HuH-7 (cell line): ENCODE measurements at places on chromosomes 6 and 20.

DNA sequence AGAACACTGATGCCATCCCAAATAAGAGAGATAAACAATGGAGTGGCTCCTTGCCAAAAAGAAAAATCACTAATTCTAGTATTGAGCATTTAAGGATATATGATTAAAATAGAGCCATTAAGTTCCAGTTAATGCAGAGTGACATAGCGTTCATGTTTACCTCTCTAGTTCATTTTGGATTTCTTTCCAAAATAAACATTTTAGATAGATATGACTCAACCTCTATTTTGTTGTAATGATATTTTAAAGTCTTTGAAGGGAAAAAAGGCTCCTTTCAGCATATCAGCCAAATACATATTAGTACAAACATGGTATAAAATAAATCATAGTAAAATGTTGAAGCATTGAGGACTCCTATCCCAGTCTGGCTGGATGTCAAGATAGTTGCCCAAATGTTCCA is 33.4 kb downstream of the RWDD2A start:
- DNase-seq, result no peak

- peak; percentile 26 for DNase-seq
Observed at GRCh38 chr6:138307816-138308730, 69.6 kb upstream of the SMIM28 start.

- DNase-seq, result no peak
Observed at GRCh38 chr6:143093290-143093689, 32.6 kb downstream of the AIG1 start.

DNA sequence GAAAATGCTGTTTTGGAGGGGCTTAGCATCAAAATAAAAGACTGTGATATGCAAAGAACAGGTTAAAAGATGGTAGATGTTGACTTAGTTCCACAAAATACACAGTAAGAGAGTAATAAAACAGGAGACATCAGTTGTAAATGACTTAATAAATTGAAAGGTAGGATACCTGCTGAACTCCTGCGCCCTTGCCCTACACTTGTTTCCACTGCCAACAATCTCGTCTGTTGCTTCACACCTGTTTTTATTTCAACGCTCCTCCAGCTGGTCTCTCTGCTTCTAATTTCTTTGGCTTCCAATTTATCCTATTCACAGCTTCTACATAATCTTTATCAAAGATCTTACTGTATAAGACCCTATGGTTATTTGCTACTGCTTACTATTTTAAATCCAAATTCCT is 115.9 kb upstream of the BEND3 start:
- DNase-seq, result no peak

- DNase-seq, result no peak
Observed at GRCh38 chr6:78947529-78947928, 80.2 kb downstream of the IRAK1BP1 start.

GRCh38 chr6:31087494-31088089 is 24.8 kb downstream of the C6orf15 start:
- DNase-seq, result peak; percentile 65

GRCh38 chr6:67497749-67498148 is 1137.3 kb upstream of the ADGRB3 start:
- DNase-seq, result no peak

DNA sequence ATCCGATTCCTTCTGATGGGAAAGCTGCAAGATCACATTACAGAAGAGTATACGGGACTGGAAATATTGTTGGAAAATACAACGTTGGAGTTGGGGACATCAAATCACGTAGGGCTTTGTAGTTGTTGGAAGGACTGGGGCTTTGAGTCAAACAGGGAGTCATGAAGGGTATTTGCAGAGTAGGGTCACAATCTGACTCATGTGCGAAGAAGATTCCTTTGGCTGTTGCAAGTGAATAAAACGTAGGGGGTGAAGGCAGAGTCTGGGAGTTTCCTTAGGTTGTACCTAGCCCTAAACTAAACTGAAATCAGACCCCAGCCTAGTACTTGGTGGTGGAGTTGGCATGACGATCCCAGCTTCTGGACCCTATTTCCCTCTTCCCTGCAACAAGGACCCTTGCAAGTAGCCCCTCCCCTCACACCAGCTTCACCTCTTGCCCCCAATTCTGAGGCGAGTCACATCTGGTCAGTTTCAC is 32.3 kb downstream of the SNX5 start:
- no peak for DNase-seq

- no peak for DNase-seq
Observed at GRCh38 chr20:1019344-1019743, 17.2 kb upstream of the RSPO4 start.

GRCh38 chr6:50654155-50654554 is 59.2 kb upstream of the TFAP2D start:
- no peak for DNase-seq

- no peak for DNase-seq
Observed at GRCh38 chr20:43096126-43096930, 93.4 kb downstream of the PTPRT start.

DNA sequence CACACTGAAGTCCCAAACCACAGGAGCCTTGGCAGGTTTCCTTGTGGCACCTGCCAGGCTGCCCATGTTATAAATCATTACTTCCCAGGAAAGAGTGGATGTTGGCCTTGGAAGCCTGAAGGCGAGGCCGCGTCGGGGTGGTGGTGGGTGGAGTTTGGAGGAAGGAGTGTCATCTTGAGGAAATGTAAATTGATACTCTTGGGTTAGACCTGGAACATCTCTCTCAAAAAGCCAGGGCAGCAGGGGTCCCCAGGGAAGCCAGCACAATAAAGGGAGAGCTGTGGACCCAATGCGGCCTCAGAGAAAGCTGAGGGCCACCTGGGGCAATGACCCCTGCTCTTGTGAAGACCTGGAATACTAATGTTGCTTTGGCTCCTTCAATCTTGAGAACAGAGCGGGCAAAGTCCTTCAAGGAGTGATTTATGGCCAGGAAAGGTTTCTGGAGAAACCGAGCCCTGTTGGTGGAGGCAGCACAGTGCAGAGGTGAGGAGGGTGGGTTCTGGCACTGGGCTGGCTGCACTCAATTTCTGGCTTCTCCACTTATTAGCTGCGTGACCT is 26.3 kb upstream of the TRAF3IP2 start:
- DNase-seq, result no peak

DNA sequence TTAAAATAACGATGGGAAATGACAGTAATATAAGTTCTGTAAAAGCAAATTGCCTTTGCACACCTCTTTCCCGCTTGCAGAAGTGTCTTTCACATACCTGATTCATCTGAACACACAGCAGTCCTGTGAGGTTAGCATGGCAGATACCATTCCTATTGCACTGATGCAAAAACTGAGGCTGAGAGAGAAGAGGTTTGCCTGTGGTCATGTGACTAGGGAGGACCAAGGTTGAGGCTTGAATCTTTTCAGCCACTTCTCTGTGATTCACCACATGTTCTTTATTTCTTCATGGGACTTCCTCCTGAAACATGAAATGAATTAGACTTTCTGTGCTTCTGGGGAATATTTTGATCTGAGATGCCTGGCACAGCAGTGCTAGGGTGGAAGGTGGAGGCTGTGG is 92.9 kb downstream of the VEGFA start:
- no peak for DNase-seq

GRCh38 chr20:38633577-38634093 is 32.0 kb downstream of the ARHGAP40 start:
- peak; percentile 79 for DNase-seq

GRCh38 chr6:129402244-129402643 is 307.7 kb downstream of the ARHGAP18 start:
- no peak for DNase-seq

- no peak for DNase-seq
Observed at GRCh38 chr6:32835167-32835893, 3.2 kb downstream of the TAP2 start.

DNA sequence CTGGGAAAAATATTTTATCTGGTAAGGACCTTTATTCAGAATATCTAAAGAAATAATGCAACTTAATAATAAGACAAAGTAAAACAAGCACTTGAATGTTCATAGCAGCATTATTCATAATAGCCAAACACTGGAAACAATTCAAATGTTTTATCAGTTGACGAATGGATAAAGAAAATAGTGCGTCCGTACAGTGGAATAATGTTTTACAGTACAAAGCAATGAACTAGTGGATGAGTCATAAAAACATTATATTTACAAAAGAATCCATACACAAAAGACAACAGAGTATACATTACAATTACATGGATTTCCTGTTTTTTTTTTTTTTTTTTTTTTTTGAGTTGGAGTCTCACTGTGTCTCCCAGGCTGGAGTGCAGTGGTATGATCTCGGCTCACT is 12.7 kb downstream of the SMAP1 start:
- DNase-seq, result no peak

DNA sequence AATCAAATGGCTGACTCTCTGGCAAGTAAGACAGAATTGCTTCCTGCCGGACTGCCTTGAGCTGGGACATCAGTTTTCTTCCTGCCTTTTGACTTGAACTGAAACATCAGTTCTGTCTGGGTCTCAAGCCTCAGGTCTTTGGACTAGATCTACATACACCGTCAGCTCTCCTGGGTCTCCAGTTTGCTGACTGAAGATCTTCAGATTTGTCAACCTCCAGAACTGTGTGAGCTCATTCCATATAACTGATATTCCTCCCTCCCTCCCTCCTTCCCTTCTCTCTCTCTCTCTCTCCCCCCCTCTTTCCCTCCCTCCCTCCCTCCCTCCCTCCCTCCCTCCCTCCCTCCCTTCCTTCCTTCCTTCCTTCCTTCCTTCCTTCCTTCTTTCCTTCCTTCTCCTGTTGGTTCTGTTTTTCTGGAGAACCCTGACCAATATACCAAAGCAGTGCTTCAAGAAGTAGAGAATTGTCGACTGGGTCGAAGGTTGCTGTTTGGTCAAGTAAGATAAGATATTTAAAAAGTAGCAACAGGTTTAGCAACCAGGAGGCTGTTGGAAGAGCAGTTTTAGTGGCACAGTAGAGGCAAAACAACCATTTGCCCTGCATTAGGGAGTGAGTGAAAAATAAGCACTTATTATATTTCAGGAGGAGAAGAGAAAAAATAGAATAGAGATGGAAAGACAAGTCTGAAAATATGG is 33.1 kb upstream of the CMTR1 start:
- DNase-seq, result no peak

- no peak for DNase-seq
Observed at GRCh38 chr20:48226642-48227041, 441.4 kb upstream of the SULF2 start.
